ENCODE measurements at places on chromosomes 3 and 15.

- DNase-seq, result no peak
These were observed 97.7 kb downstream of the ROBO2 start for GRCh38 chr3:77137559-77137958.

GRCh38 chr3:21792176-21792575 is 41.2 kb upstream of the ZNF385D start:
- DNase-seq, result no peak

- no peak for DNase-seq
These were observed 110.8 kb downstream of the ADCY5 start for GRCh38 chr3:123337948-123338619.

- no peak for DNase-seq
These were observed 17.3 kb upstream of the NCK1 start for GRCh38 chr3:136844724-136845123.

- no peak for DNase-seq
These were observed 7.0 kb downstream of the CFAP100 start for GRCh38 chr3:126401611-126402160.

DNA sequence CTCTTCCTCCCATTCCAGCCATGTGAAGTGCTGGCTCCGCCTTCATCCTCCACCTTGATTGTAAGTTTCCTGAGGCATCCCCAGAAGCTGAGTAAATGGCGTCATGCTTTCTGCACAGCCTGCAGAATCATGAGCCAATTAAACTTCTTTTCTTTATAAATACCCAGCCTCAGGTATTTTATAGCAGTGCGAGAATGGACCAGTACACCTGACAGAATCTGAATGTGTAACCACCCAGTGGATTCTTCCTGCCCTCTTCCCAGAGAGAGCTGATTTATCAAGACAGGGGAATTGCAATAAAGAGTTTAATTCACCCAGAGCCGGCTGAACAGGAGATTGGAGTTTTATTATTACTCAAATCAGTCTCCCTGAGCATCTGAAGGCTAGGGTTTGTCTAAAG is 86.6 kb downstream of the C3orf70 start:
- no peak for DNase-seq

- no peak for DNase-seq
These were observed 521.4 kb downstream of the ZNF385D start for GRCh38 chr3:21229426-21230135.

DNA sequence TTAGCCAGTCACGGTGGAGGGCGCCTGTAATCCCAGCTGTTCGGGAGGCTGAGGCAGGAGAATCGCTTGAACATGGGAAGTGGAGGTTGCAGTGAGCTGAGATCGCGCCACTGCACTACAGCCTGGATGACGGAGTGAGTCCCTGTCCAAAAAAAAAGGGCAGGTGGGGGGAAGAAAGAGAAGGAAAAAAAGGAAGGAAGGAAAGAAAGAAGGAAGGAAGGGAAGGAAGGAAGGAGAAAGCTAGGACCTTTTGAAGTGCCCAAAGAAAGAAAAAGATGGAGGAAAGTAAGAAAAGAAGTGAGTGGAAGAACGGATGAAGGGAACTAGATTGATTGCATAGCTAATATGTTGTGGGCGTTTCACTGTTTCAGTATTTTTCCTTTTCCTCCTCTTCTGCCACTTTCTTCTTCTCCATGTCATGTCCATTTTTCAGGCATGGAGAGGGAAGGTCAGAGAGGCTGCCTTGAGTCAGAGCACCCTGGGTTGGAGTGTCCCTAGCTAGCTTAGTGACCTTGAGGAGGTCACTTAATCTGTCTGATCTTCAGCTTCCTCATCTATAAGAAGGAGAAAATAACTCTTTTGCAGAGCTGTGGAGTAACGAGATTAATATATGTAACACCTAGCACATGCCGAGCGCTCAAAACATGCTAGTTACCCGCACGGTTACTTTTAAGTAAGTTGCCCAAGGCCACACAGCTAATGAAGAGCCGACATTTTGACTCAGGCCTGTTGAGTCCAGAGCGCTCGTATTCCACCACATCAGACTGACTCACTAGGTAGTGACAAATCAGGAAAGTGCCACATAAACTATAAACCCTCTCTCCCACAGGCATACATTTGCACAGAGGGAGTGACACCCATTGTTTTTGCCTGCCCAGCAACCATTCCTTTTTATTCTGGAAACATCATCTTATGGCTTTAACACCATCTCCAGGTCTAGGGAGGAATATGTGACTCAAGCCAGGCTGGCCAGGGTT is 42.2 kb downstream of the BHLHE40 start:
- DNase-seq, result no peak

- no peak for DNase-seq
These were observed 30.6 kb downstream of the INTS14 start for GRCh38 chr15:65580287-65580686.
